ENCODE measurements at places on chromosomes 7 and 10.

- no peak for DNase-seq
Observed at GRCh38 chr7:67450171-67450570, 453.5 kb downstream of the TYW1 start.

- DNase-seq: no peak
Observed at GRCh38 chr7:28207486-28208158, 27.0 kb upstream of the JAZF1 start.

- no peak for DNase-seq
Observed at GRCh38 chr10:119020627-119020946, 8.9 kb upstream of the NANOS1 start.

DNA sequence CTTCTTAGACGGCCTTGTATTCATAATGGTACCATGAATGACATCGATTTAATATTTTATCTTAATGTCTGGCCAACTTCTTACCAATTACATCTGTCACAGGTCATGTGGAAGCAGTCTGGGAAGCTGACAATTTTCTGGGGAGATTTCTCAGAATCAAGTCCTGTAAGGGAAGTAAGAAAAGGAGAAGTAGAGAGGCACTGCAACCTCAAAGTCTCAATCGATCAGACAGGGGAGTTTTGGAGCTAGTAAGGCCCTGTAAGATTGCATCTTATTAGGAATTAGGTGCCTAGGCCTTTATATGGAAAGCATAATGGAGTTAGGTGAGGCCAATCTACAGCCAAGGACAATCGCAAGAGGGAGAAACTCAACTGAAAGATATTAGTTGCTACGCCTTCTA lies 694.6 kb upstream of the SORCS1 start:
- no peak for DNase-seq
